NCI-H1048 (cell line): ENCODE measurements at places on chromosomes 16 and 17.

DNA sequence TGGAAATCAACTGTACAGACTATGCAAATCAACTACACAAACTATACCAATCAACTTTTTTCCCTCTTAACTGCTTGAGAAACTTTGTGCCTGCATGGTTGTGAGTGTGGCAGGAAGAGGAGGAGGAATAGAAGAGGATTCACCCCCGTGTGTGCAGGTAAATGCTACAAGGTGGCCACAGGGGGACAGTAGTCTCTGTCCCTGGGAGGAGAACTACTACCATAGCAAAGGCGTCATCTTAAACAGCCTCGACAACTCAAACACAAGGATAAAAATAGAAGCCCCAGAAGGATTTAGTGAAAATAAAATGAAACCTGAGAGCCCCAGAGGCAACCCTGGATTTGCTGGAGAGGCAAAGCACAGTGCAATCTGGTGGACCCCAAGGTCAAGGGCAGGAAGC, 199.5 kb upstream of the DYNLRB2 start:
- no peak for DNase-seq

GRCh38 chr16:79269211-79269863, 331.2 kb downstream of the MAF start:
- no peak for DNase-seq

DNA sequence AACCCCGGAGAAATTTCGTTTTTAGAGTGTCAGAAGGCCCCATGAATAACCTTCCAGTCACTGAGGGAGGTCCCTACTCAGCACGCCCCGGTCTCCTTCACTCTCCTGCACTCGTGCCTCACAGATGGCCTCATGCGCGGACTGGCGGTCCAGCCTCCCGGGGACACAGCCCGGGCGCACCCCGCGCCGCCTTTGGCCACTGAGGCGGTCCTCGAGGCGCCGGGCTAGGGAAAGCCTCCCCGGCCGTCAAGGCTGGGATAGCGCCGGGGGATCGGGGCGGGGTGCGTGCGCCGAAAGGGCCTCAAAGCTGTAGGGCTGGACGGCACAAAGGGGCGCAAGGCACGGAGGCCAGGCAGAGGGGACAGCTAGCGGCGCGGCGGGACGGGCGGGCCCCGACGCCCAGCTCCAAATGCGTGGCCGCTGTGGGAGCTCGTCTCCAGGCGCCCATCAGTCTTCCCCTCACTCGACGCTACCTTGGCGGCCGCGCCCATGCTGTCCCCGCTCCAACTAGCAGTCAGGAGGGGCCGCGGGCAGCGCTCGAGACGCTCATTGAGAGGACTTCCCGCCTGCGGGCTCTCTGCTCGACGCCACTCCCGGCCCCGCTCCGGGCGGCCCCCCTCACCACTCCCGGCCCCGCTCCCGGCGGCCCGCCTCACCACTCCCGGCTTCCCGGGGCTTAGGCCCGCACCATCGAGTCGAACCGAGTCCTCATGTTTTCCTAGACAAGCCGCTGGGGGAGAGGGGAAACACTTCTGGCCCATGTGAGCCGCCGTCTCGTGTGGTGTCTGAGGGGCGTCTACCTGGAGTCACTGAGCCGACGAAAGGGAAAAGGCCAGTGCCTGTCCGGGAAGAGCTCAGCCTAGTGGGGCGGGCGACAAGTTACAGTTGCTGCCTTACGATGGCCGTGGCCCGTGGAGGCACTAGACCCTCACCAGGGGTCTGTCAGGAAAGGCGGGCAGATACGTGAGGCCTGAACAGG, at the start of gene USP6:
USP6 (plus strand) TSS at position 360 of the 979 bp plus-strand sequence. CDS start 14,336 bp downstream, outside the sequence.
- DNase-seq = no peak

DNA sequence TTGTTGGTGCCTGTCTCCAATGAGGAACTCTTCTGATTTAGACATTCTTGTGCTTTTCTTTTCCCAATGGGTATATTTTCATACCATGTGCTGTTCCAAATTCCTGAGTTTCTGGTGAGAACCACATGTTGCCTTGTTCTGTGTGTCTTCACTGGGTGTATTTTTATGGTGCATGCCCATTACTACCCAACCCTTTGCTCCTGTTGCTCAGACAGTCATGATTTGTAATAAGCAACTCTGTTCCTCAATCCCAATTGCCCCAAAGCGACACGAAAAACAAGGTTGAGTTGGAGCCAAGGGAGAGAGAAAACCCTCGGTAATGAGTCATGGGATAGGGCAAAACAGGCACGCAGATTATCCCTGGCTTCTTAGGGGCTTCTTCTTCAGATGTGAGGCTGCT, 101.8 kb downstream of the ABCA8 start:
- no peak for DNase-seq

- DNase-seq = no peak
Measured at GRCh38 chr17:57009737-57010445, 32.0 kb downstream of the SCPEP1 start.

DNA sequence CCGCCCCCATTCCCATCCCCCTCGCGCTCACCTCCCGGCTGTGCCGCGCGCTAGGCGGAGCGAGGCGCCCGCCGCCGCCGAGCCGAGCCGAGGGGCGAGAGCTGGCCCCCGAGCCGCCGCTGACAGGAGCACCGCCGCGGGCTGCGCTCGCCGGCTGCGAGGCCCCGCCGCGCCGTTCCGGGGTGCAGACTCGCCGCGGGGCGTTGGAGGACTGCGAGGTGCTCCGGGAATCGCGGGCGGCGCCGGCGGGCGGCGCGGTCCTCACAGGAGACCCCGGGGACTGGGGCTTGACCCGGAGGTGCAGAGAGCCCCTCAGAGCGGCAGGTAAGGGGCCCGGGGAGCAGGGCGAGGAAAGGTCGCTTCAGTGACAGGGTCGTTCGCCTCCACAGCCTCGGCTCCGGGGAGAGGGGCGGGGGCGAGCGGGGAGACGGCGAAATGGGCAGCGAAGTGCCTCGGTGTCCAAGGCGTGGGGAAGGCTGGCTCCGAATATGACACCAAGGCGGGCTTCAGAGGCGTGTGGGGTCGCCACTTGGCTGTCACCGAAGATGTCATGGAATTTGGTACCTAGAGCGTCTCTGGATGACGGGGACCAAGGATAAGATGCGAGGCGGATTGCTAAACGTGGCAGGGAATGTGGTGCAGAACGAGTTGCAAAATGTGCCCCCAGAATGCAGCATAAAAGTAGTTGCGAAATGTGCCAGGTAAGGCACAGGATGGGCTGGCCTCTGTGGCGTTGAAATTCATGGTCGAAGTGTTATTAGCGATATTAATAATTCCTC, 580 bp downstream of the TANC2 start:
- no peak for DNase-seq

- DNase-seq = no peak
Measured at GRCh38 chr16:55949518-55949917, 74.3 kb upstream of the CES5A start.

GRCh38 chr17:36824678-36825101, 112.6 kb upstream of the LHX1 start:
- DNase-seq = no peak
